ENCODE measurements at places on chromosomes 7 and 10.

DNA sequence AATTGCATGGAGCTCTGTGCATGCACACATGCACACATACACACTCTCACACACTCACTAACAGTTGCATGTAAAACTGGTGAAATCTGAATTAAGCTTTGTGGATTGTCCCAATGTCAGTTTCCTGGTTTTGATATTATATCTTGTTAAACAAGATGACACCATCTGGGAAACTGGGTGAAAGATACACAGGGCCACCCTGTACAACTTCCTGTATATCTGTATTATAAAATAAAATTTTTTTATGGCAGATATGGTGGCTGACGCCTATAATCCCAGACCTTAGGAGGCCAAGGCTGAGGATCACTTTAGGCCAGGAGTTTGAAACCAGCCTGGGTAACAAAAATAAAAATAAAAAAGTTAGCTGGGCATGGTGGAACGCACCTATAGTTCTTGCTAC lies 87.4 kb downstream of the PTPN20 start:
- no peak for DNase-seq

GRCh38 chr10:75632805-75633462 lies 201.5 kb downstream of the LRMDA start:
- no peak for DNase-seq

- DNase-seq, result no peak
Measured at GRCh38 chr7:83494683-83495082, 154.3 kb downstream of the SEMA3E start.

GRCh38 chr7:82268632-82269031 lies 174.9 kb downstream of the CACNA2D1 start:
- DNase-seq, result no peak

GRCh38 chr7:119270045-119270464 lies 1002.9 kb upstream of the KCND2 start:
- DNase-seq, result peak; percentile 20

DNA sequence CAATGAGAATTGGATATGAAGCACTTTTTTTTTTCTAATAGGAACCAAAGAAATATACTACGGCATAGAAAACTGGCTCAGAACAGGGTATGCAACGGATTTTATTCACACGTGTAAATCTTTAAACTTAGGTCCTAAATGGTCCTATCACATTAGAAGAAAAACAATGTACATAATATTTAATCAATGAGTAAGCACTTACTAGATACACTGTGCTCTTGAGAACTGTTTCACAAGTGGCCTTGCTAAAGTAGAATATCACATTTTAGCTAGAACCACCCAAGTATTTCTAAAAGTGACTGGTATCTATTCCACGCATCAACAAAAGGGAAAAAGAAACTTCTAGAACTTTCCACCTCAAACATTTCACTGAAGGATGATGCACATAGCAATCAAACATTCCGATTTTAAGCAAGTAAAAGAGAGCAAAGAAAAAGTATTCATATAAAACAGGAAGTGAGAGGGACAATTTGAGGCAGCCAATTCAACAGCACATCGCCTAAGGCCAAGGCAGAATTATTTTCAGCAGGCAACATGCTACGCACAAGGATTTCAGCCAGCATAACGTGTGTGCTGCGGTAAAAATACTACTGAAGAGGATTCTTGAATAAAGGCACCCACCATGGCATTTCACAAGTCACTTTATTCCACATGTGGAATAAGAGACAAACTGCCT lies 55.8 kb downstream of the PARD3 start:
- no peak for DNase-seq
